T-helper 17 cell (primary cell): ENCODE measurements at places on chromosomes 2 and 18. TPM values are rescaled to one million over a fixed set of nuclear protein-coding genes. Genes with fewer than 3 reads are reported as not detected.

- no peak overlapping the region for H3K4me3 ChIP-seq
- no peak for DNase-seq
- peaks cover 3% of the 10 kb centered on the region for H3K36me3 ChIP-seq
- H3K27ac ChIP-seq = no peak overlapping the region
Observed at GRCh38 chr2:210112871-210113270, 58.3 kb downstream of the KANSL1L start.

GRCh38 chr2:119426801-119427395, 4.8 kb upstream of the TMEM37 start:
- peaks cover 8% of the 10 kb centered on the region for H3K4me1 ChIP-seq
- H3K4me3 ChIP-seq = no peak overlapping the region
- H3K27me3 ChIP-seq = peaks cover 79% of the 10 kb centered on the region
- DNase-seq = no peak

GRCh38 chr2:57022496-57022895, 838.7 kb downstream of the CCDC85A start:
- H3K36me3 ChIP-seq = no peaks in the 10 kb centered on the region
- no peaks in the 10 kb centered on the region for H3K4me1 ChIP-seq
- no peak overlapping the region for H3K27ac ChIP-seq
- DNase-seq = no peak
- no peaks in the 10 kb centered on the region for H3K27me3 ChIP-seq

GRCh38 chr2:201759567-201759966, 21.2 kb downstream of the ALS2 start:
- H3K27ac ChIP-seq = no peak overlapping the region
- peaks cover 3% of the 10 kb centered on the region for H3K36me3 ChIP-seq
- H3K4me3 ChIP-seq = no peak overlapping the region
- no peaks in the 10 kb centered on the region for H3K27me3 ChIP-seq

GRCh38 chr2:161238560-161239325, 69.5 kb upstream of the PSMD14 start:
- H3K4me3 ChIP-seq = peak overlapping the region; percentile 95
- DNase-seq = peak; percentile 45
- H3K36me3 ChIP-seq = no peaks in the 10 kb centered on the region
- no peaks in the 10 kb centered on the region for H3K27me3 ChIP-seq

DNA sequence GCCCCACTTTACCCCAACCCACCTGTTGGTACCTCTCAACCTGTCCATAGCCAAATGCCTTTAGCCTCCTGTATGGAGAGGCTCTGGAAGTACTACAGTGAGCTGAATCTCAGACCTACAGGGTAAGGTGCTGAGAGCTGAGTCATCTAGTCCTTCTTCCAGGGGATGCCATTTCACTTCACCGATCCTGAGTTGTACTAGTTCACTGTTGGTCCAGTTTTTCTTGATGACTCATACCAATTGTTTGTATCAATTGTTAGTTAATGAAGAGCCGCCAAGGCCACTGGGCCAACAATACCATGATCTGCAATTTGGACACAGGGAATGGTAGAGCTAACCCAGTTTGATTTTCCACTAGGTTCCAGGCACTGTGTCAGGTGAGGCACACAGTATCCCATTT, 257.0 kb downstream of the CLIP4 start:
- no peaks in the 10 kb centered on the region for H3K36me3 ChIP-seq
- H3K4me3 ChIP-seq = no peak overlapping the region
- no peaks in the 10 kb centered on the region for H3K4me1 ChIP-seq
- peaks cover 68% of the 10 kb centered on the region for H3K27me3 ChIP-seq
- H3K27ac ChIP-seq = no peak overlapping the region
- DNase-seq = no peak

DNA sequence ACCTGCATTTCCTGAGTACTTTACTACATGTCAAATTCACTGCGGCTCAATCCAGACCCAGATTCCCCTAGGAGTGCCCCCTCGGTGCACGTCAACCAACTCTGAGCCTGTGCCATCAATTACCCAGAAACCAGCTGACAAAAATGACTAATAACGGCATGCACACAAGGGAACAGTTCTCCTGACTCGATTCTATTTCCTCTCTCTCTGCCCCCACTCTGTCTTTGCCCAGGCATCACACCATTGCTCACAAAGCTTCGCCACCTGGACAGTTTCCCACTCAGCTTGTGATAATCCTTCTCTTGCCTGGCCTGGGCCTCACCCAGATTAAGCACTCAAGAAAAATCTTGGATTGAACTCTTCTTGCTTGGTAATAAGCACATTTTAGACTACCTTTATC, 115.3 kb upstream of the NDUFV2 start:
- H3K4me1 ChIP-seq = peaks cover 4% of the 10 kb centered on the region
- no peak overlapping the region for H3K4me3 ChIP-seq
- H3K27ac ChIP-seq = no peak overlapping the region
- H3K27me3 ChIP-seq = peaks cover 54% of the 10 kb centered on the region
- DNase-seq = no peak

COLEC12 gene
- total RNA-seq = not detected
